Psoas muscle (tissue), 8 donors: ENCODE measurements at places on chromosomes 1 and 21. TPM values are rescaled to one million over a fixed set of nuclear protein-coding genes. Genes with fewer than 3 reads are reported as not detected.

GRCh38 chr1:202233171-202233570 is 39.6 kb downstream of the LGR6 start:
- DNase-seq: no peak

DNA sequence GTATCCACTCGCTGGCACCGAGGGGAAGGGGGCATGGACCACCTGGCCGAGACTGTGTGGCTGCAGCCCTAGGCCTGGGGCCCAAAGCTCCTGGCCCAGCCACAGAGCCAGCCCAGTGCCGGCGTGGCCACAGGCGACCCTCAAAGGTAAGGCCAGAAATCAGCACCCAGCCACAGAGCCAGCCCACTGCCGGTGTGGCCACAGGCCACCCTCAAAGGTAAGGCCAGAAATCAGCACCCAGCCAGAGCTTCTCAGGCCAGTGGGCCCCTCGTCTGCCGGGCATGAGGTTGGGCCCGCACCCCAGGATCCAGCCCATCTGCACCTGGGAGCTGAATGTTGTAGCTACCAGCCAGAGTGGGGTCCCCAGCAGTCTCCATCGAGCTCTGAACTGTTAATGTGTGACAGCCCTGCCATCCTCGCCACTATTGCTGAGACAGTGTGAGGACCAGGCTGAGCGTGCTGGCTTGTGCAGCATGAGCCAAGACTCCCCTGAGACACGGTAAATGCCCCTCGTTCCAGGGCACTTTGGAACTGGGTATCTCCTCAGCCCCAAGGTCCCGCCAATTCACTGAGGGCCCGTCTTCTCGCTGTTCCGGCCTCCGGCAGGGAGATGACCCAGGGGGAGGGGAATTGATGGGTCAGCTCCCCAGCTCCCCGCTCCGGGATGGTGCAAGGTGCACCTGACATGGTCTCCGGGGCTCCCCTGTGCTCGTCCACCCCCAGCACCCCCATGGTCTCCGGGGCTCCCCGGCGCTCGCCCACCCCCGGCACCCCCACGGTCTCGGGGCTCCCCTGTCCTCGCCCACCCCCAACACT is 4.7 kb upstream of the FTCD start:
- DNase-seq: peak; percentile 41

- DNase-seq: no peak
Measured at GRCh38 chr1:17839641-17840196, 84.6 kb downstream of the ACTL8 start.

GRCh38 chr1:40067023-40067422 is 26.5 kb downstream of the CAP1 start:
- no peak for DNase-seq

- DNase-seq: no peak
Measured at GRCh38 chr1:214694769-214695168, 91.8 kb downstream of the CENPF start.

DNA sequence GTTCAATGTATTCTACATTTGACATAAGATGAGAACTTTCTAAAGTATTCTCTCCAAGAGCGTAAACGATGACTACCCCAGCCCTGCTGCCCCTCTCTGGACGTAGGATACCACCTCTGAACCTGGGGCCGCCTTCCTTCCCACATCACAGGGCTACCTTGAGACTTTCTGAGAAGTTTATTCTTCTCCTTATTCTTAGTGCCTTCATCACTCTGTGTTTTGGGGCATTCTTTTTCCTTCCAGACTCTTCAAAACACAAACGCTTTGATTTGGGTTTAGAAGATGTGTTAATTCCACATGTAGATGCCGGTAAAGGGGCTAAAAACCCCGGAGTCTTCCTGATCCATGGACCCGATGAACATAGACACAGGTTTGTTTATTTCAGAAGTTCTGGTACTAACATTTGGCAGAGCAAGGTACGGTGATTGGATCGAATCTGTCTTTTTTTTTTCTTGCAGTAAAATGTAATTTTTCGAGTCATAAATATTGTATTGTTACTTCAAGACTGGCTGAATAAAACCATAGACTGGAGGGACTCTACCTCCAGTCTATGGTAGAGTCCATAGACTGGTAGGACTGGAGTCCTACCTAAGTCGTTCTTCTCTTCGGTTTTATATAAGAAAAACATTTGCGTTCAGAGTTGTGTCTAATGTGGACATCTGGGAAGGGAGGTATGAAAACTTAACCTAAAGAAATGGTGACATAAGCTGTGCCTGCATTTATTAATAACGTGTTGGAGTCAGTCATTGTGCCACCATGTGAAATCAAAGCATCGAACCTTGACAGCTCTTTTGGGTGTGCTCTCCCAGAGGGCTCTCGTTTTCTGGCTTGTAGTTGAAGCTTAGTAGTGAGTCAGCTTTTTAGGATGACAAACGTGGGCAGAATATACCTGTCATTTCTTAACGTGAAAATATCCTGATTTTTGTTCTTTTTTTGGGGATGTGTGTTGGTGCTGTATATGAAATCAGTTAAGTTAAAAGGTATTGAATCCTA is 1.2 kb downstream of the MAN1A2 start:
- no peak for DNase-seq

Gene AGO3
- 6.9 TPM for polyA plus RNA-seq

GRCh38 chr1:185033686-185034085 is 11.7 kb upstream of the RNF2 start:
- DNase-seq: no peak

DNA sequence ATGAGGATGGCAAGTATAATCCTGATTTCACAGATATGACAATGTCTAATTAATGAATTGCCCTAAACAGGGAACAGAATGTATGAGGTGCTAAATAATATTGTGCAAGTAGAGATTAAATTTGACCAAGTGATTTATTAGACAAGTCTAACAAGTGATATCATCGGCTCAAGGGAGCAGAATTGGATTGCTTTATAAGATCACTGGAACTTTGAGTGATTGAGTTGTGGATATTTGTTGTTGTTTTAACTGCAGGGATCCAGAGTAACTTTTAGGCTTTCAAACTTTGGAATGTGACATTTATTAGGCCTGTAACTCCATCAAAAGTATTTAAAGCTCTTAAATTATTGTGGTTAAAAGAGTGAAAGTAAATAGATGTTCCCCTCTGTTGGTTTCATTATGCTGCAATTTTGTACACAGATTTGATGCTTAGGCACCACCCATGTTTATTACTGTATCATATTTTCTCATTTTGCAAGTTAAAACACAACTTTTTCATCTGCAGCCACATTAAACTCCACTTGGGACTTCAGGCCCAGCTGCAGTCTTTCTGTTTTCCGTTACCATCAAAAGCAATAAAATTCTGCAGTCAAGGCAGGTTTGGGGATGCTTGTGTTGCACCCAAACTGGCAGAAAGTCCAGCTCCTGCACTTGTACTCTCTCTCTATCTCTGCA is 206.6 kb downstream of the HLX start:
- DNase-seq: no peak

- no peak for DNase-seq
Measured at GRCh38 chr21:38354746-38355145, 98.0 kb downstream of the KCNJ15 start.

Gene THRAP3
- polyA plus RNA-seq: 80.3 TPM

Gene SPRR2B
- not detected for polyA plus RNA-seq

Gene OR2G6
- not detected for polyA plus RNA-seq

DNA sequence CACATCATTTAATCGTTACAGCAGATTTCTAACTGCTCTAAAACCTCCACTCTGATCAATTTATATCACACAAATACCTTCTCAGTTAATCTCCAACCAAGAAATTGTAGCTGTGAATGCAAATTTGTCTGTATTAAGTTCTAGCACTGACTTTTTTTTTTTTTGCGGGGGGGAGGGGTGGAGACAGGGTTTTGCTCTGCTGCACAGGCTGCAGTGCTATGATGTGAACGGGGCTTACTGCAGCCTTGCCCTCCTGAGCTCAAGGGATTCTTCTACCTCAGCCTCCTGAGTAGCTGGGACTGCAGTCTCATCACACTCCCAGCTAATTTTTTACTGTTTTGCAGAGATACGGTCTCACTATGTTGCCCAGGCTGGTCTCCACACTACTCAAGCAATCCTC is 163.6 kb downstream of the RERE start:
- no peak for DNase-seq

Gene CRNN
- 0.30 TPM for polyA plus RNA-seq

- DNase-seq: no peak
Measured at GRCh38 chr1:107267489-107267888, 126.7 kb downstream of the NTNG1 start.

GRCh38 chr1:72023063-72023930 is 259.0 kb downstream of the NEGR1 start:
- no peak for DNase-seq

DNA sequence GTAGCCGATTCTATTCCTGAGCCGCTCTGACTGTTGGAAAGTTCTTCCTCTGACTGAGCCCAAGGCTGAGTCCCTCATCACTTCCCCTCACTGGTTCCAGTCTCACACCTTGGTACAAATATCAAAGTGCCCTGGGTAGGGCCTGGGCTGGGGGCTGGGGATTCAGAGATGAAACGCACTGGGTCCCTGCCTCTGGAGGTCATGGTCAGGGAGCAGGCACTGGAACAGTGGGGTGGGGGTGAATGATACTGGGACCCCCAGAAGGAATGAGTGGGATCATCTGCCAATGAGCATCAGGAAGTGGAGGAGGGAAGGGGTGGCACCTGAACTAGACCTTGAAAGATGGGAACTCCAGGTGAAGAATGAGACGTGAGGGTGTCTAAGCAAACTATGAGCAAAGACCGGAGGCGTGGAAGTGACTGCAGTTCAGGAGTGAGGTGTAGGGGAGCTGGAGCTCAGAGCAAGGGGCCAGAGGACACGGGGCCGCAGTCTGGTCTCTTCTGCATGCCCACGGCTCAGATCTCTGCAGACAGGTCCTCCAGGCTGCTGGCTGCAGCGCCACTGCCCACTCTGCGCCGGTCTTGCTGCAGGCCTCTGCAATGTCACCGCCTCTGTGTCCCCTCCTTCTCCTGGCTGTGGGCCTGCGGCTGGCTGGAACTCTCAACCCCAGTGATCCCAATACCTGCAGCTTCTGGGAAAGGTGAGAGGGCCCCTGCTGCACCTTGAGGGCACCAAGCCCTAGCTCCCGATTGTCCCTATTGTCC is 10.0 kb downstream of the PEAR1 start:
- peak; percentile 42 for DNase-seq

GRCh38 chr1:3907031-3907534 is 7.0 kb upstream of the C1orf174 start:
- no peak for DNase-seq

DNA sequence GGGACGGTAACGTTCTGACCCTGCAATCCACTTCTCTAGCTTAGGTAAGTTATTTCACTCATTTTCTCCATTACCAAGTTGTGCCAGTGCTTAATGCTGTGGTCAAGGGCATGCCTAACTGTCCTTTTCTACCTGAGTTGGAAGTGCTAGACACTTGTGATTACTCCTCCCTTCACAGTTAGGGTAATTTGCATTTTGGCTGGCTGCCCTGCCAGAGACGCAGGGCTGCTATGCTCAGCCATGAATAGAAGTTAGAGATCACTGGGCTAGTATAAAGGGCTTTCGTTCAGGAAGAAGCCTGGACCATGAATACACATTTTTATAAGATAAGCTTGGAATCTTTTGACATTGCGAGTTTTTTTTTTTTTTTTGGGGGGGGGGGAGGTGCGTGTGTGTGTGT is 633.2 kb upstream of the NEGR1 start:
- DNase-seq: no peak

DNA sequence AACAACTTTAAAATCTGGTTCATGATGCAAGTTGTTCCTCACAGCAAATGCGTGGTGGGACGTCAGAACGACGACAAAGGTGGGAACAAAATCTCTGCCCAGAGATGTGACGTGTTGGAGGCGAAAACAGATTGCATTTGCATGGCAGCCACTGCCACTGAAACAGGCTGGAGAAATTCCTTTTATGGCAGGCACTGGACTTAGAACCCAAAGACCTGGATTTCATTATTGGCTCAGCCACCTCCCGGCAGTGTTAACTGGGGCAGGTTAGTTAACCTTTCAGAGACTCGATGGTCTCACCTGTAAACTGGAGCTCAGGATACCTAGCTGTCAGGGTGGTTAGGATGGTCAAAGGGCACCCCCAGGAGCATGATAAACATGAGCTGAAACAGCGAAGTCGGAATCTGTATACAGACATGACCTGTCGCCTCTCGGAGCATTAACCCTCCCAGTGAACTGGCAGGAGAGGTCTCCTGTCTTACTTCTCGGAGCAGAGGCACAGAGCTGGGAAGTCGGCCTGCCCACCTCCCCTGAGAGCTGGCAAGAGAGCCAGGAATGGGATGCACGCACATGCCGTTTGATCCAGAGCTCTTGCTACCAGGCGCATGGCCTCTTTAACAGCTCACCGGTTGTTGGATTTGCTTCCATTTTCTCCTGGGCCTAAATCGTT is 59.2 kb upstream of the TARBP1 start:
- no peak for DNase-seq

GRCh38 chr1:56573311-56573710 is 6.1 kb downstream of the PLPP3 start:
- DNase-seq: no peak

Gene FCRL6
- not detected for polyA plus RNA-seq

Gene KCNC4
- 2.4 TPM for polyA plus RNA-seq

Gene GNB1
- 58.4 TPM for polyA plus RNA-seq

Gene KLHDC9
- polyA plus RNA-seq: 0.34 TPM

GRCh38 chr1:180181048-180181447 is 26.4 kb downstream of the QSOX1 start:
- no peak for DNase-seq
